ENCODE measurements at places on chromosomes 3 and 15.

DNA sequence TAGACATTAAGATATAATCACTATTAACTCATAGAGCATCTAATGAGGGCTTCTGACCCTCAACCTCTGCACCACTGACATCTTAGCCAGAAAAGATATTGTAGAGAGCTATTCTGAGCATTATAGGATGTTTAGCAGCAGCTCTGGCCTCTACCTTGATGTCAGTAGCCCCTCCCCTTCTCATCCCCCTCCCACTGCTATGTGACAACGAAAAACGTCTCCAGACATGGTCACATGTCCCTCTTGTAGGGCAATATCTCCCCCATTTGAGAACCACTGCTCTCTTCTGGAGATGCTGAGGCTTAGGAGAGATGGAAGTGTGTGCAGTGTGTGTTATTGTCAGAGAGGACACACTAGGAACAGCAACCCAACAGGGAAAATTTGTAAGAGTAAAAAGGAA is 242.3 kb downstream of the FEZF2 start:
- no peak for DNase-seq

- DNase-seq = no peak
These were observed 69.4 kb downstream of the CPN2 start for GRCh38 chr3:194281766-194282165.

DNA sequence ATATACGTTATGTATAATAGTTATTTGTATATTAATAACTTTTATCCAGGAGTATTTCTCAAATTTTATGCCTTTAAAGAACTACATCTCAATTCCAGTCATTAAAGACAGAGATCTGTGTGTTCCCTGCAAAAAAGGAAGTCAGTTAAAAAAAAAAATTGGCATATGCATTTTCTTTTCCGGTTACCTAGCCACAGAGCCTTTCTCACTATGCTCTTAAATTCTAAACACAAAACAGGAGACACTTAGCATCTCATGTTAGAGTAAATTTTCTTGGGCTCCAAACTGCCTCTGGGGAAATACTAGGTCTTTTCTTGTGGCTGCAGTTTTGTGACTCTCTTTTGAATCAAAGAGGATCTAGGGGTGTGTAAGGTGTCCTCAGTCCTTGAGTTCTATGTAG is 105.9 kb downstream of the KCNH8 start:
- no peak for DNase-seq

DNA sequence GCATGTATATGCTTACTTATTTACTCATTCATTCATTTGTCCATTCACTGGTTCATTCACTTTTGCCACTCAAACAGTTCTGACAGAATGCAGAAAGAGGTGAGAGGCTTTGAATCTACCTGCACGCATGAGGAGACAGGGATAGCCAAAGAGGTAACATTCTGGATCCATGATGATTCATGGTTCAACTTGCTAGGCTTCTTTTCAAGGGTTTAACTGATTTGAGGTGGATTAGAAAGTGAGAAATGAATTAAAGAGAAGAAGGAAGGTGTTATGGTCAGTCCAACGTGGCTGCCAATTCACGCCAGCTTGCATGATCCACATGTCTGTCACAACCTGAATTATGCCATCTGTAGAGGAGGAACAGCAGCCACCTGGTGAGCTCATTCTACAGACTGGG is 260.6 kb downstream of the ARRDC4 start:
- no peak for DNase-seq

GRCh38 chr3:48155122-48155521 is 33.1 kb downstream of the CDC25A start:
- DNase-seq = no peak

DNA sequence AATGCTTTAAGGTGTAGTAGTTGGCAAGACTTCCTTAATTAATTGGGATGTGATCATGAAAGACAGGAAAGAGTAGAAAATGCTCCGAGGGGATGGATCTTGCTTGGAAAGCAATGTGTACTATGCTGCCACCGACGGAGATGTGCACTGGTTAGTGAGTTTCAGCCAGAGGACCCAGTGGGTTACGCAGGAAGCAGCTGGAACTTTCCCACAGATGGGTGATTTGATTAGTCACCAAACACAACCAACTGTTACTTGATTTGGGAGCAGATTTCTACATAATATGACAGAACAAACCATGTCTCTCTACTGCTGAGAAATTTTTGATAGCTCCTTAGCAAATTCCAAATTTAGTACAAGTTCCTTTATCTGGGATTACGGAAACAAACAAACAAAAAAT is 245.4 kb upstream of the MCTP2 start:
- DNase-seq = no peak

- no peak for DNase-seq
These were observed 42.6 kb upstream of the TP63 start for GRCh38 chr3:189588475-189589178.

- peak; percentile 16 for DNase-seq
These were observed 25.9 kb downstream of the MELTF start for GRCh38 chr3:197003461-197004385.

- no peak for DNase-seq
These were observed 282.4 kb downstream of the ARPP21 start for GRCh38 chr3:35921718-35922117.

DNA sequence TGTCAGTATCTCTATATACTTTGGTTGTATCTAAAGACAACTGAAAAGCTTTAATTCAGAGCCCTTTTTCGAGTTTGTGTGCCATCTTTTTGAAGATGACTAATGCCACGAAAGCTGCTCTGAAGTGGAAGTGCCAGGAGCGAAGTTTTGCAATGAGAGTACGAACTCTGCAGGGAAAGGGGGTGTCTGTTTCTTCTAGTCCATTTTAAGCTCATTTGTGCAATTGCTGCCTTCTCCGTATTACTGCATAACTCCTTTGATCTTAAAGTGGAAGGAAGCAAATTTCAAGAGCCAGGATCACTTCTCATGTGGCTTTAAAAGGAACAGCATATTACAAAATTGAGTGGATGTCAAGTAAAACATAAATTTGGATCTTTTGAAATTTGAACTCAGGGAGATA is 245.3 kb downstream of the FEZF2 start:
- DNase-seq = no peak

- no peak for DNase-seq
These were observed 19.5 kb downstream of the DUSP7 start for GRCh38 chr3:52036829-52037228.

DNA sequence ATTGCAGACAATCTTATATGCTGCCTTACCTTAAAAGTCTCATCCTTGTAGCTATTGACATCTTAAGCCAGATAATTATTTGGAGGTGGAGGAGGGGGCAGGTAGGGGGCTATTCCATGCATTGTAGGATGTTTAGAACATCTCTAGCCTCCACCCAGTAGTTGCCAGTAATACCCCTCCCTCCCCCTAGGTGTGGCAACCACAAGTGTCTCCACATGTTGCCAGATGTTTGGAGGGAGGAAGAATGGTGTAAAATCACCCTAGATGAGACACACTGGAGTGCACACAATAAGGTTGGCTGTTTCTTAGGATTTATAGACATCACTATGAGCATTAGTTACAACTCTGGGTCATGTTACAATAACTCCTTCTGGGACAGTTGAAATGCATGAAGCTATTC is 27.4 kb downstream of the GORASP1 start:
- no peak for DNase-seq

DNA sequence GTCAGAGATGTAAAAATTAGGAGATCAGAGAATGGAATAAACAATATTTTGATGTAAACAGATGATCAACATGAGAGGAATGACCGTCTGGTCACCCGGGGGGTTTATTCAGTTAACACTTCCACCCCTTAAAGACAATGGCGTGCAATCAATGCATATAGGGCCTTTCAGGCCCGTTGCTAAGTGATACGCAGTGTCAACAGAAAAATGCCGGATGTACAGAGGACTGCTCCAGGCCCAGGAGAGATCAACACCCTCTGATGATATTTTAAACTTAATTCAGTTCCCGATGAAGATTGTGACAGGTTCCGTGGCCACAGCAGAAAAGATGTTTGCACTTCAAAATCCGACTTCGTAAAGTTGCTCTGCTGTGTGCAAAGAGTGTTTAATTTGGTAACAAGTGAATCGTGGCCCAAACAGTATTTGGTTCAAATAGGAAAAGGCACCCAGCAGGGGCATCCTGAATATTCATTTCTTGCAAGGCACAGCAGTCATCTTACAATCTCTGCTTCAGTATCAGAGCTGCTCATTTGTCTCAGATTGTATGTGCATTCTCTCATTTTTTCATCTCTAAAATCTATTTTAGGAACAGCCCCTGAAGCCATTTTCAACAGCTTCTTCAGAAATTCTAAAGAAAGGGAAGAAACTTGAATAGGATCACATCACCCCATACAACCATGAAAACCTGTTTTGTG is 72.6 kb downstream of the FOXB1 start:
- DNase-seq = no peak

- no peak for DNase-seq
These were observed 193.8 kb upstream of the TLE3 start for GRCh38 chr15:70291305-70292075.

GRCh38 chr3:107421170-107421792 is 44.0 kb downstream of the CCDC54 start:
- DNase-seq = no peak

- DNase-seq = no peak
These were observed 55.0 kb downstream of the RHCG start for GRCh38 chr15:89441295-89441812.

DNA sequence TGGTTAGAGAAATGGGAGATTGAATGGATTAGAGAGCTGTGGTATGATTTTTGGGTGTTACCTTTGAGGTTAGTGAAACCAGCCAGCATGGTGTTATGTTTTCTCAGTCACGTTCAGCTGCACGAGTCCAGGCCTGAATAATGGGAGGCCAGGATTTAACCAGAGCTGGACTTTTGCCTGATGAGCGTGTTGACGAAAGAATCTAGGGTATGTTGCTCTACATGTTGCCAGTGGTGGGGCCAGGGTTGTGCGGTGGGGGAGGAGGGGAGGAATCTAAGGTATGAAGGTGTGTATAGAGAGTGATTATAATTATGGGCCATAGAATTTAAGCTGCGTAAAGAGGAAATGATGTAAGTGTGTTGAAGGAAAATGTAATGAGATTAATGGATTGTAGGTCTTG is 22.8 kb downstream of the MINDY2 start:
- no peak for DNase-seq

DNA sequence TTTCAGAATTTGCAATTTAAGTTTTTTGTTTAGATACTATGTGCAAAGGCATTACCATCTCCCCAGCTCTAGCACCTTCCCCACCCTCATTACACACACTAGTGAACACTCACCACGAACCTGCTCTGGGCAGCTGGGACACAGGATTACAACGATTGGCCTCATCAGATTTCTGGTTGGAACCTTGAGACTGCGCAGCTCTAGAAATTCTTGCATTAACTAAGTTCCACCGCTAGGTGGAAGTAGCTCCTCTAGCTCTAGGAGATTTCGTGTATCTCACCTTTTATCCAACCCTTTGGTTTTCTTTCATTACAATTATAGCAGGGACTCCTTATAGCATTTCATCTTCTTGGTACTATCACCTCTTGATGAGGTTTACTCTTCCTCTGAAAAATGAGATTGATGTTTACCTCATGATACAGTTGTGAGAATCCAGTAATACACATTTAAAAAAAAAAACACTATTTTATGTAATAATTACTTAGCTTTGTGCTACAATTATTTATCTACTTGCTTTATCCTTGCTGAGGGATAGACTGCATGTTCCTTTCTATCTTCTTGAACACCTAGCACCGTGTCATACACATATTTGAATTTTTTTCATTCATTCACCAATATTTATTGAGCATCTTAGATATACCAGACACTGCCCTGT is 28.7 kb upstream of the PLOD2 start:
- no peak for DNase-seq

DNA sequence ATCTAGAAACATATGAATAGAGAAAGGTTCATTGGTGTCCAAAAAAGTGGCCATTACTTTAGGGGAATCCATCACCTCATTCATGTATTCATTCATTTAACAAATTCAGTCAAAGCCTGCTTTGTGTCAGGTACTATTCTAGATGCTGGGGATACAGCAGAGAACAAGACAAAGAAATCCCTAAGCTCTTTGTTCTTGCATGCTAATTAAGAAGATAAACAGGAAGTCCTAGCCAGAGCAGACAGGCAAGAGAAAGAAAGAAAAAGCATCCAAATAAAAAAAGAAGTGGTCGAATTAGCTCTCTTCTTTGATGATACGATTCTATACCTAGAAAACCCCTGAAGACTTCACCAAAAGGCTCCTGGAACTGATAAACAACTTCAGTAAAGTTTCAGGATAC is 12.4 kb upstream of the ZMAT3 start:
- DNase-seq = no peak

DNA sequence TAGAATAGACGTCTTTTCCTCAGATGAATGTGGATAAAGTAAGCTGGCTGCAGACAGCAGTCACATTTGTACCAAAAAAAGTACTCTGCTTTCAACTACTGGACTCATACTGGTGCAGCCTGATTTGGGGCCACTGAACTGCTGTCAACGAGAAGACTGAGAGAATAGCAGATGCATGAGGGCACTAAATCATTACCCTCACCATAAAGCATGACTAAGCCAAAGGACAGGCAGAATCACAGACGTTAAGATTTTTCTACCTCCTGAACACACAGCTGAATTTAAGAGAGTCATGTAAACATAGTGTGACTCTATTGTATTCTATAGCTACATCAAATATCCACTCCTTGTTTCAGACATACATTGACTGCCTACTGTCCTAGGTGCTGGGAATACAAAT is 67.8 kb upstream of the CDAN1 start:
- no peak for DNase-seq

DNA sequence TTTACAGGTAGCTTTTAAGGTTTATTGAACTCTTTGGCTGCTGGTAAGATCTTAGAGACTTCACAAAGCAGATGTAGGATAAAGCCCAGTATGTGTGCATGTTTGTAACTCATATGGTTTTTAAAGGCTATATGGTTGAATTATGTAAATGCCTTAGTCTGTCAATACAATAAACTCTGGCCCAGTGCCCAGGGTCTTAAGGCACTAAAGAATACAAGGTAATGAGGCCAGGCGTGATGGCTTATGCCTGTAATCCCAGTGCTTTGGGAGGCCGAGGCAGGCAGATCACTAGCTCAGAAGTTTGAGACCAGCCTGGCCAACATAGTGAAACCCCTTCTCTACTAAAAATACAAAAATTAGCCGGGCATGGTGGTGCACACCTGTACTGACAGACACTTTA is 170.3 kb upstream of the CGNL1 start:
- no peak for DNase-seq

DNA sequence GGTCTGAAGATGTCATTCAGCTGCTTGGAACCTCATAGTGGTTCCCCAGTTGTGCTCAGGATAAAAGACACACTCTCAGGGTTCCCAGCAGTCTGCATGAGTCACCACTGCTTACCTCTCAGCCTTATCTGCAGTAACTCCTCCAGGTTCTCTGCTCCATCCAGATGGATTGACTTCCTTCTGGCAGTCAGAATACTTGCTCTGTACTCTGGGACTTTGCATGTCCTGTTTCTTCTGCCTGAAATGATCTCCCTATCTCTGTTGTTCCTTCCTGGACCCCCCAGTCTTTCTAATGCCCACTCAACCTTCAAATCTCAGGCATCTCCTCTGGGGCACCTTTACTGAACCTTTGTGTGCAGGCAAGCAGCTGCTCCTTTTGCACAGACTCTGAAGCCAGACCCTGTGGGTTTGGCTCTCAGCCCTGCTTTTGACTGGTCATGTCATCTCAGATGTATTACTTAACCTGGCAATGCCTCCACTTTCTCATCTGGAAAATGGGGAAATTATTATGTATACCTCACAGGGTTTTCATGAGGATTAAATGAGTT is 38.4 kb downstream of the ITPR1 start:
- no peak for DNase-seq

All from stimulated activated CD4-positive, alpha-beta T cell treated with anti-CD3 and anti-CD28 coated beads, Interleukin-15, amount 100 ng/mL, for 48 hours (primary cell).